ENCODE measurements at places on chromosomes 7 and 10.
A peak's percentile ranks its signal among the peaks of the same experiment; 100 is the strongest.

- DNase-seq, result no peak
Observed at GRCh38 chr10:23120001-23120934, 24.9 kb downstream of the MSRB2 start.

GRCh38 chr7:33185786-33186185, 56.4 kb downstream of the BBS9 start:
- DNase-seq, result peak; percentile 27

- no peak for DNase-seq
Observed at GRCh38 chr10:78700413-78700812, 368.4 kb upstream of the ZMIZ1 start.

GRCh38 chr10:71743089-71743838, 23.7 kb upstream of the C10orf105 start:
- no peak for DNase-seq

DNA sequence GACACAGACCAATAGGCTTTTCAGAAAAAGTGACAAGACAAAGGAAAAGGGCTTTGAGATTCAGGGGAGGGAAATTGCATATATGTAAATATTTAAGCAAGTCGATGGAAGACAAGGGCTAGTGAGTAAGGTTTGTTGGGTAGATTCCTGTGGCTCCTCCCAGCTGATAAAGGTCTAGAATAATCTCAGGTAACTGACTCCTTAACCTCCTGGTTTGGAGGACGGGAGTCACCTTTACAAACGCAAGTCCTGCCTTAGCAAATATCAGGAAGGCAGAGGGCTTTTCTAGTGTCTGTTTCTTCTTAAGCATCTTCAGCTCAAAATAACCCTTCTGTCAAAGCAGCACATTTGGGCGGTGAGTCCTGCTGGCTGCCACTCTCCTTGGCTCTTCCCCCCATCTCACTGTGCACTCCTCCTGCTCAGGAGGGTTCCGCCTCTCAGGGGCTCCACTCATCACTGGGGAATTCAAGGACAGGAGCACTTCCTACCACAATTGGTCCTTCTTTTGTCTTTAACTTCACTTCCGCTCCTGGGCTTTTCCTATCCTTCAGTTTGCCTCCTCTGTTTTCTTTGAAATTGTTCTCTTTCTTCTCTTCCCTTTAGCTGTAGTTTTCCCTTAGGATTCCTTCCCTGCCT, 496.3 kb upstream of the KLF6 start:
- DNase-seq, result no peak

DNA sequence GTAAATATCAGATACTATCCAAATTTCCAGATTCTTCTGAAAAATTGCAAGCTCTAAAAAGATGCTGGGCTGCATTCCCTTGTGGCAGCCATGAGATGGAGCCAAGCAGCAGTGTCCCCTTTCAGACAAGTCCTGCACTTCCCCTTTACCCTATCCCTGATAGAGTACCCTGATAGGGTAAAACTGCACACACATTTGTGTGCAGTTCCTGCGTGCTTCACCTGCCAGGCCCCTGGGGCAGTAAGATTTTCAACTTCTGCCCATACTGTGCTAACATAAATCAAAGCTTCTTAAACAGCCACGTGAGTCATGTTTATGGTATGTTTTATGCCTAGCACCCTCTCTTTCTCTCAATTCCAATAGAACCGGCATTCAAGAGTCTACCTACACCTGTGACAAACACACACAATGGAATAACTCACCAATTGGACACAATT, 52.2 kb downstream of the IFIT5 start:
- DNase-seq, result no peak

GRCh38 chr7:98231493-98232262, 20.4 kb downstream of the TECPR1 start:
- no peak for DNase-seq

DNA sequence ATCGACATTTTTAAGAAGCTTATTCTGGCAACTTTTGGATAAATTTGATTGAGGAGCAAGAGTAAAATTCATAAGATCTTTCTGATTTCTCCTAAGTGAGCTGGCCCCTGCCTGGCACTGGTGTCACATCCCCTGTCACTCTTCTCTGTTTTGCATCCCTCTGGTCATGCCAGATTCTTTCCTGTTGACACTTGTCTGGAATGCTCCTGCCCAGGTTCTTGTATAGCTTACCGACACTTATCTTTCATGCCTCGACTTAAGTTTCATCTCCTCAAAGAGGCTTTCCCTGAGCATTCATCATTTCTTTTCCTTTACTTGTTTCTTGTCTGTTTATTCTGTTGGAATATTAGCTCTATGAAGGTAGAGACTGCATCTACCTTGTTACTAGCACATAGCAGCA, 22.2 kb upstream of the AASS start:
- DNase-seq, result no peak

- no peak for DNase-seq
Observed at GRCh38 chr7:101363196-101363733, 590 bp downstream of the COL26A1 start.

DNA sequence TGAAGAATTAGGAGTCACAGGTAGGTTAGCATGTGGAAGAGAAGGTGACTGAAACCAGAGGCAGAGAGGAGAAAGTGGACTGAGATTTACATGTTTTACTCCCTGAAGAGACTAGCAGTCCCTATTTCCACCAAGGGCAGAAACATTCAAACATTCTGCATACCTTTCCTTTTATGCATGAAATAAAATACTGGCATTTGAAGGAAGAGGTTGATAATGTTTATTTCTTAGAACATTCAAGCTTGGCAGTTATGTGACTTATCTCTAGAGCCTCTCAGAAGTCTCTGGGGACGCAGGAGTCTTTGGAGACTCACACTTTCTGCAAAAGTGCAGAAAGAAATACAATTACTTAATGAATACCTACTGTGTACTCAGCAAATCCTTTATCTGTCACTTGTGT, 507.1 kb upstream of the C7orf33 start:
- no peak for DNase-seq

GRCh38 chr7:107934991-107935770, 44.2 kb downstream of the DLD start:
- no peak for DNase-seq

GRCh38 chr10:101817337-101818118, 716 bp downstream of the OGA start:
- DNase-seq, result peak; percentile 76

DNA sequence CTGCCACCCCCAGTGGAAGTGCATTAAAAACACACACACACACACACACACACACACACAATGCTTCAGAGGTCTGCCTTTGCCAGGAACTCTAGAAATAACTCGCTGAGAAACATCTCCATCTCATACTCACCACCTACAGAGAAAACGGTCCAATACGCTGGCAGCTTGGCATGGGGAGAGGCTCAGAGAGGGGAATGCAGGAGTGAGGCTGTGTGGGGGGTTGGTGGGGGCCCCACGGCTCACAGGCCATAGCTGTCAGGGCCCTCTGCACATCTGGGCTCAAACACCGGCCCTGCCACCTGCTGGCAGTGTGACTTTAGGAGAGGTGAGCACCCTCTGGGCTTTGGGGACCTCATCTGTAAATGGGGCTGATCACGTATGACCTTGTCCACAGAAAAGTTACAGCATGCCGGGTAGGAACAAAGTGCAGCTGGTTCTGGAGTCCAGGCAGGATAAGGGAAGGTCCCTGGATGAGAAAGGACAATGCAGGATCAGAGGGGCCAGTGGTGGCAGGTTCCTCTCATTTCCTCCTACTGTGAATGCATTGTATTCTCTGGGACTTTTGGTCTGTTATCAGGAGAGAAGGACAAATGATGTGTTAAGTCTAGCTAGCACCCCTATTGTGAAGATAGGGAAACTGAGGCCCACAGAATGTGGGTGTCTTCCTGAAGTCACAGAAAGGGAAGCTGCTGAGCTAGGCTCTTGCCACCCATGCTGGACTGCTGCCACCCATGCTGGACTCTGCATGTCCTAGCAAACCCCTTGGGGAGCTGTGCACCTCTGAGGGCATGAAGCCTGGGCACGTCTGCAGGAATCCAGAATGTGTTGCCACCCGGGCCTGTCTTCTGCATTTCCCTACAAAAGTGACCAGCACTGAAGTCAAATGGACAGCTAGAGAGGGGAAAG, 404.6 kb downstream of the RPS24 start:
- DNase-seq, result no peak

DNA sequence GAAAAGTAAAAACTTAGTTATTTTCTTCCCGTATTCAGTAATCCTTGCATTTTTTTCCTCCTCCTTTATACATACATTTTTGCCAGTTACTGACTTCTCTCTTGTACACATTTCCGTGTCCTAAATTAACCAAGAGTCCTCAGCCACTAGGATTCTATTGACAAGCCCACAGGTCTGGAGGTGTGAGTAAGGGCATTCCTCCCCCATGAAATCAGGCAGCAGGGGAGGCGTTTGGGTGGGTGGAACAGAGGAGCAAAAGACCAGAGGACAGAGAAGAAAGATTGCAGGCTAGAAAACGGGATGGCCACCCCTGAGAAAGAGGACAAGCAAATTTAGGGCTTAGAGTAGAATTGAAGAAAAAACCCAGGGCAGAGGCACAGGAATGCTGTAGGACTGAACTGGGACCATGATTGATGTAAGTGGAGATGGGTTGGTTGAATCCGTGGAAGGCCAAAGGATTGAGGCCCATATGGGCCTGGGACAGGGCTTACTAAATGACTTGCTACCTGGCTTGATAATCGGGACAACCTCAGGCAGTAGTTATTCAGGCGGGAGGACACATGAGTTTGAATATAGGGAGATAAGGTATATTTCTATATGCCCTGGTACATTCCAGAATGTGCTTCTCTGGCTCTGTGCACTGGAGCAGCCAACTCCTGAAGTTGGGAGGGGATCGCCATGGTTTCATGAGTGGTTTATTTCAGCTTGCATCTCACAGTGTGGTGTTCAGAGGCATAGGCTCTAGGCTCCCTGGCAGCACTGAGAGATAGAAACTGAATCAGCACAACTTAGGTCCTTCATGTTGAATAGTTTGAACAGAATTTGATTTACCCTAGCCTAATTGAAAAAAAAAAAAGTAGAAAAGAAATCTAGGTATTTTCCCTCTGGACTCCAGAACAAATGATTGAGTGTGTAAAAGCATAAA, 28.0 kb downstream of the IKZF1 start:
- DNase-seq, result no peak

GRCh38 chr10:2920637-2921036, 146.7 kb upstream of the PFKP start:
- DNase-seq, result no peak

DNA sequence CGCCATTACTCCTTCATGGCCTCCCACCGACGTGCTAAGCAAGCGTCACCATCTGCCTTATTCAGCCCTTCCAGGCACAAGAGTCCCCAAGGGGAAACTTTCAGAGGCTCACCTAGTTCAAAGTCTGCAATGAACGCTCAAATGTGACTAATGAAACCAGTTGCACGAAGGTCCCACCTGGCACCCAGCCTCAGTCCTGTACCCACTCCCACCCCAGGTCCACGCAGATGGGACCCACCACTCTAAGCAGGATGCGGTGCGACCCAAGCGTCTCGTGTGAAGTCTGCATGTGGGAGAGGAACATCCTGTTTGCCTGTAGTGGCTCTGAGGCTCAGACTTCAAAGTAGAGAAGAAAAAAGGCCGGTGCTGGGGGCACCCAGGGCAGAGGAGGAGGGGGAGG, 40.3 kb downstream of the RGS10 start:
- no peak for DNase-seq

- DNase-seq, result no peak
Observed at GRCh38 chr10:130301021-130301892, 165.1 kb downstream of the GLRX3 start.

DNA sequence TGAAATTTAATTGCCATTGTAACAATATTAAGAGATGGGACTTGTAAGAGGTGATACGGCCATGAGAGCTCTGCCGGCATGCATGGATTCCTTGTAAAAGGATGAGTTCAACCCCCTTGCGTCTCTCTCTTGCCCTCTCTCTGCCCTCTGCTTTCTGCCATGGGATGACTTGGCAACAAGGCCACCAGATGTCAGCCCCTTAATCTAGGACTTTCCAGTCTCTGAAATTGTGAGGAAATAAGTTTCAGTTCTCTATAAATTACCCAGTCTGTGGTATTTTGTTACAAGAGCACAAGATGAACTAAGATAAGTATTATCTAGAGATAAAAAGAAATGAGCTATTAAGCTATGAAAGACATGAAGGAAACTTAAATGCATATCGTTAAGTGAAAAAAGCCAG, 145.7 kb upstream of the AHR start:
- no peak for DNase-seq
